ENCODE measurements at places on chromosomes 16 and 17.
A peak's percentile ranks its signal among the peaks of the same experiment; 100 is the strongest.

DNA sequence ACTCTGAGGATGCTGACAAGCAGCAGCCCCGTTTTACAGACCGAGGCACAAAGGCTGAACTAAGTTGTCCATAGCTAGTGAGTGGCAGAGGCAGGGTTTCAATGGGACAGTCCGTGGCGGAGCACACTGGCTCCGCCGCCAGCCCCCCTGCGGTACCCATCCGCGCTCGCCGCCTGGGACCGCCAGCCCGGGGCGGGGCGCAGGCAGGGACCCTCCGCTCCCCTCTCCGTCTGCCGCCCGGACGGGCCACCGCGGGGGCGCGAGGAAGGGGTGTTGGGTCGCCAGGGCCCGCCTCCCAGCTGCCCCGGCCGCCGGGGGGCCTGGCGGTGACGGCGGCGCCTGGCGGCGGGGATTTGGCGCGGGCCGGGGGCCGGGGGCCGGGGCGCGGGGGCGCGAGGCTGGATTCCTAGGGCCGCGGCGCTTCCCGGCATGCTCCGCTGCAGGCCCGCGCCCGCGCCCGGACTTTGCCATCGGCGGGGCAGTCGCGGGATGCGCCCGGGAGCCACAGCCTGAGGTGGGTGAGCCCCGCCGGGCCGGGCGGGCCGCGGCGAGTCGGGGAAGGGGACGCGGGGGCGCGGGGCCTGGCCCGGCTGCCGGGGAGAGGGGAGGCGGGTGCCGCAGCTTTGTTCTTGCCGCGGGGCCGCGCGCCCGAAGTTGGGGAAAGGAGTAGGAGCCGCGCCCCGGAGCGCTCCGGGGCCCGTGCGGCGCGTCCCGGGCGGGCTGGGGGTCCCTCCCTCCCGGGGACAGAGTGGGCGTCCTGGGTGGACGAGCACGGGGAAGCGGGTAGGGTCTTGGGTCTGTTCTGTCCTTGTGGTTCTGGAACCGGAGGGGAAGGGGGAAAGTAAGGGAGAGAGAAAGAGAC is at the start of gene TMEM98:
Gene TMEM98, plus strand, starts transcription at position 430 of the 862 bp plus-strand sequence. CDS start 3,376 bp downstream, outside the sequence.
- no peak for DNase-seq

DNA sequence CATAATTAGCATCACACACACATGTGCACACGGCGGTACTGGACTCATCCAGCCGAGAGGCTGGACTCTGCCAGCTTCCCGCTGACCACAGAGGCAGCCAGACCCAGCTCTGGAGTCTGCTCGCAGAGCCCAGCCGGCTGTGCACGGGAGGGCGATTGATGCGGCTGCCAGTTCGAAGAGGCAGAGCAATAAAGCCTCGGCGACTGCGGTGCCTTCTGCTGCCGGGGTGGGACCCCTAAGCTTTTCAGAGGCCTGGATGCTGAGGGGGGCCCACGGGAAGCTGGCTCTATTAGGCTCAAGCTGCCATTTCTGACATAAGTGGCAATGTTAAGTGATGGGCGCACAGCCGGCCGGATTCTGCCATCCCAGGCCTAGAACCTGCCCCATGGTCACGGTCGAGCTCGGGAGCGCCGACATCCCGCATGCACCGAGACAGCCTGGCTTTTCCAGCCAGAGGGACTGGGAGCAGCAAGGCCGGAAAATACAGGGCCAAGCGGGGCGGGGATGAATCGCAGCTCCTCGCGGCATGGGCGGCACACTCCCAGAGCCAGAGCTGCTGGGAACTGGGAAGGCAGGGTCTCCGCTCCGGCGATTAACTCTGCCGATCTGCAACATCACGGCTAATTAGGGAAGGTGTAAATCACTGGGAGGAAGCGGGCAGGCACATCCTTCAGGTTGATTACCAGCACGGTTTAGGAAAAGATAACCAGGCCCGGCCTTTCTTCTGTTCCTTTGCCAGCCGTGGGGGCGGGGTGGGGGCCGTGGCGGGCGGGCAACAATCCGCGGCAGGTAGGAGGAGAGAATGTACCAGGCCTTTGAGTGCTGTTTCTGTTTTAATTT is 57.7 kb downstream of the TBC1D16 start:
- no peak for DNase-seq

DNA sequence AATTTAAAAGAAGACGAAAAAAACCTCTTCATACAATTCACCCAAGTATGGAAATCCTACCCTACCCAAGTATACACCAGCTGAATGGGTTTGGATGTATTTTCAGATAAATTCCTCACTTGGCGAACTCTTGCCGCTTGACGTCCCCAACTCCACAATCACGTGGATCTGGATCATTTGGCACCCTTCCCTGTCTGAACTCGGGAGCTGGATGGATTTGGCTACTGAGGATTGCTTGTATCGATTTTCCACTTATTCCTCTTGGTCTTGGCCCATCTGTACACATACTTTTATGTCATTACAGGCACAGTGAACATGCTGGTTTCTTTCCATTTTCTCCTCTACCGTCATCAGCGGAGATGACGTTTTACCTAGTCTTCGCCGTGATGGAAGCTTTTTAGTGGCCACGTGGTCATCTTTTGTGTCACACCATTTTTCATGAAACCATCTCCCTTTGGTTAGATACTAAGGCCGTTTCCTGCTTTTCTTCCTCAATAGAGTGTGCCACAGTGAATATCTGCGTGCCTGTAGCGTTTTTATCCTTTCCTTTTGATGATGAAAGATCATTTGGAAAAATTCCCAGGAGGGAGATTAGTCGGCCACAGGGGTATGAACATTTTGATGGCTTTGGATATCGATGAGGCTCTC is 47.1 kb downstream of the CMIP start:
- peak; percentile 49 for DNase-seq

- peak; percentile 31 for DNase-seq
Observed at GRCh38 chr17:63550817-63551639, 751 bp downstream of the DCAF7 start.

GRCh38 chr16:1045993-1046911 is 26.3 kb upstream of the SSTR5 start:
- DNase-seq, result no peak

Data from fibroblast of mammary gland (primary cell).